Stimulated activated CD8-positive, alpha-beta memory T cell treated with anti-CD3 and anti-CD28 coated beads, Interleukin-2, amount 100 ng/mL, for 1 hour (primary cell): ENCODE measurements at places on chromosomes 1 and 21.

GRCh38 chr1:160471253-160471652 is 51.8 kb downstream of the SLAMF6 start:
- no peak for DNase-seq

- DNase-seq: no peak
Measured at GRCh38 chr1:185291652-185292051, 25.4 kb downstream of the IVNS1ABP start.

DNA sequence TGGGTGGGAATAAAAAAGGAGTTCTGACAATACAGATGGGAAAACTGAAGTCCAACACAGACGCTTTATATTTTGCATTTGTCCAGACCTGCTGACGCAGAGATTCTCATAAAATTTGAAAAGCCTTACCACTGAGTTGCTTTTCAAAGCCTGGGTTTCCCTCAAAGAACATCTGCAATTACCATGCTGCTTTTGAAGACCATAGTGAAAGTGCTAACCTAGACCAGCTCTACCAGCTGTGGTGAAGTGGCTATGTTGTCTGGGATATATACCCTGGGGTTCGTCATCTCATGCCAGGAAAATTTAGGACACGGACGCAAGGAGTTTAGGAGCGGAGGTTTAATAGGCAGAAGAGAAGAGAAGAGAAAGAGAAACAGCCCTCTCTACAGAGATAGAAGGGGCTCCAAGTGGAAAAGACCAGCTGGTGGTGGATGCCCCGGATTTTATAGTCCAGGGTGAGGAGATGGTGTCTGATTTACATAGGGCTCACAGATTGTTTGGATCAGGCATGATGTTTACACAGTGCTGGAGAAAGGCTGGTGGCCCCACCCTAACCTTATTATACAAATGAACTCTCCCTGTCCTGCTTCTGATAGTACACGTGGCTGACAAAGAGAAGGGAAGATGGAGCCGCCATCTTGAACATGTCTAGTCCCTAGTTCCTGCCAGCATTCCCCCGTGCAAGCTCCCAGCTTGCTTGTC is 73.8 kb downstream of the AK4 start:
- DNase-seq: no peak

DNA sequence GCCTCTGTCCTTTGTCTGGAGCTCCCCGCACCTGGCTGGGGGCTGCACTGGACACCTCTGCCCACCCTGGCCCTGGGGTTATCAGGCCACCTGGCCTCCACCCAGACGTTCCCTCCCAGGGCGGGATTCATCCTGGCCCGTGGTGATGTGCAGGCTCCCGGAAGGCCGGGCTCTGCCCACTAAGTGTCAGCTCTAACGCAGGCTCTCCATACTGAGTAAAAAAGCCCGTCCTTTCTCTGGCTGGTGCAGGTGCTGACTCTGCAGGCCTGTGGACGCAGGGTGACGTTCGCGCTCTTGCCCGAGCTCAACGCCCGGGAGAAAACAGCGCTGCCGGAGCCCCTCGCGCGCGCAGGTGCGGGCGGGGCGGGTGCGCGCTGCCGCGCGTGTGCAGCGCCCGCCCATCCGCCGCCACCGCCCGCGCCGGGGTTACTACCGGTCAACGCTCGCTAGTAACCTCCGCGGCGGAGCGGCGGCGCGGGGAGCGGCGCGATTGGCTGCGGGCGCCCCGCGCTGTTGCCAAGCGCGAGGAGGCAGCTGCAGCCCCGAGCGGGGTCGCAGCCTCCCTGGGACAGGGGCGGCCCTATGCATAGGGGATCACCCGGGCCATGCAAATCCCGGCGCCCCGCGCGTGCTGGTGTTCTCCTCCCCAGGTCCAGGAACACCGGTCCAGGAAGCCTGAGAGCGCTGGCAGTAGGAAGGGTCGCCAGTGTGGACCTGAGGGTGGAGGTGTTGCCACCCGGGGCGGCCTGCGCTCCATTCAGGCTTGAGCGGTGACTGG is 15.7 kb downstream of the ABCG1 start:
- peak; percentile 58 for DNase-seq

GRCh38 chr1:30744060-30744756 is 13.4 kb downstream of the LAPTM5 start:
- no peak for DNase-seq

DNA sequence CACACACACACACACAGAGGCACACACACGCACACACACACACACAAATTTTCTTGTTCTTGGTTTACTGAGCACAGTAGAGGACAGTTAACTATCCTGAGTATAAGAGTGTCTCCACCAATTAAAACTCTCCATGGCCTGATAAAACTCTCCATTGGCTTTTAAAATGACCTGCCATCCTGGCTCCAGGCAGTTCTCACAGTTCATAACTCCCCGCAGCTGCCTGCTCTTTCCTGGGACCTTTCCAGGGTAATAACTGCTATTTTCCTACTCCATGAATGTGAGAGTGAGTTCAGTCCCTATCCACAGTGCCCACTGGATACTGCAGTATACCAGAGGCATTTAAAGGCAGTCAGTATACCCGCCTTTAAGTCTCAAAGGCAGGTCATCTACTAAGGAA is 351.5 kb downstream of the PLPP3 start:
- DNase-seq: no peak

- no peak for DNase-seq
Measured at GRCh38 chr1:28740118-28740517, 3.4 kb downstream of the YTHDF2 start.

- no peak for DNase-seq
Measured at GRCh38 chr21:44354001-44354405, 582 bp downstream of the TRPM2 start.

DNA sequence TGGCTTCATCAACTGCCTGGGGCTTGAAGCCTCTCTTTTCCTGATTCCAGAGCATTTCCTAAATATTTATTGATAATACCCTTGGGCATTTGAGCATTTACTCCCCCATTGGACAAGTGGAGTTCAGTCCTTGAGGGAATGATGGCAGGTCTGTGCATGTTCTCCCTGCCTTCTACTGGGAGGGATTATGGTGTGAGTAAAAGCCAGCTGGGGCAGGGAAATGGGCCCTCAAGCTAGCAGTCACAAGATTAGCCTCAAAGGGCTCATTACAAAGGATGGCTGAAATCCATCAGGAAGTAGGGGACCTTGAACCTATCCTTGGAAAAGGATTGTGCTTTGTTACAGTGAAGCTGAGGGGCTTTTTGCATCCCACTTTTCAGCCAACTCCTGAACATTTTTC is 24.2 kb upstream of the OSBPL9 start:
- no peak for DNase-seq

DNA sequence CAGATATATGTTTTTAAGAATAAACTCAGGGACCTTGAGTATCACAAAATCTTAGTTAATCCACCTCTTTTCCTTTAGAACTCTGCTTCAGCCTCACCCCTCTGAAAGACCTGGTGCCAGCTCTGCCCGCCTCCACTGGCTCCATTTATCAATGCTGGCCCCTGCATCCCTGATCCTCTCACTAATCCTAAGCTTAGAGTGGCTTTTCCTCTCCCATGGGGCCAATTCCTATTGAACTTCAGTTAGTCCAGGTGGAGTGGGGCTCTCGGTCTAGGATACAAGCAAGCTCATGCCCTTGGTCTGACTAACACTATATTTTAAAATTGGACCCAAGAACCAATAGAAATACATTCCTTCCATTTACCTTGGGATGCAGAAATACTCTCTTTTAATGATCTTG is 87.0 kb downstream of the RGS7 start:
- DNase-seq: no peak

DNA sequence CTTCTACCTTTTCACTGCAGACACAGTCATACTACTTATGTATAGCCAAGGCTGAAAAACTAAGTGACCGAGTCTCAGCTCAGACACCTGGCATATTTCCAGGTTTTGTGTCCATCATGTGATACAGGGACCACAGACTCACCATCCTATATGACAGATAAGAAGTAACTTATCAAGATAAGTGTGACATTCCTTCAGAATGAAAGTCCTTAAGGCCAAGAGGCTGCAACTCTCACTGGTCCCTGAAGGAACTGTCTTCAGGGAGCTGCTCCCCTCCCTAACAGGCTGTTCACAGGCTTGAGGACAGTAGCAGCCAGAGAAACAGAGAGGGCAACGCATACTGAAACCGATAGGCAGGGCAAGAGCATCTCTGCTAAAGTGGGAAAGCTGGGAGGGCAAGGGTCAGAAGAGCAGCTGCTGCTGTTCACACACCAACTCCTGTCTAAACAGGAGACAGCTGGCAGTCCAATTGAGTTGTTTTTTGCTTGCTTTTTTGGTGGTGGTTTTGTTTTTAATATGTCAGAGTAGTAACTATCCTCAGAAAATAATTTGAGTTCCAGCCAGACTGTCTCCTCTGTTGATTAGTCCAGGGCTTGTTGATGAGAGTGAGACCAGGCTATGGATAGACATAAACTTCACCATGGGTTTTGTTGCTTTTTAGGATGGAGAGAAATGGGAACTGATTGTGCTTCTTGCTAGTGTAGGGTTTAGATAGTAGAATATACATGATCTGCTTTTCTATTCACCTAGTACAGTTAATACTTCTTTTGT is 67.7 kb downstream of the MACF1 start:
- no peak for DNase-seq

GRCh38 chr1:165562571-165562970 is 18.8 kb downstream of the LRRC52 start:
- no peak for DNase-seq

- no peak for DNase-seq
Measured at GRCh38 chr1:96764469-96764868, 42.9 kb downstream of the PTBP2 start.

- DNase-seq: no peak
Measured at GRCh38 chr1:2948751-2949680, 72.3 kb upstream of the ACTRT2 start.

- no peak for DNase-seq
Measured at GRCh38 chr1:201537891-201538611, 876 bp upstream of the NAV1 start.

DNA sequence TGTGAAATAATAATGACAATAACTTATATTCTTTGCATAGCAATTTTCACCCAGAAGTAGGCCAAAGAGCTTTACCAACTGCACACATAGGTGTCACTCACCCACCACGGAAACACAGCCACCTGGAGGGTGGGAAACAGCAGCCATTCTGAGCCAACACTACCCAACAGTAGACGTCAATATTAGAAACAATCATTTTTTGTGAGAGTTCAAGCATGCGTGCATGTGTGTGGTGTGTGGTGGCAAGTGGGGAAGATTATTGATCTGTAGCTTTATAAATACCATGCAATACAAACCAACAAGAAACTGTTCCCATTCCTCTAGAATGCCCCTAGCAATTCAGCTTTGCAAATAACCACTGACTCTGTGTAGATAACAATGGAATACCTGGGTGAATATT is 19.1 kb downstream of the PROX1 start:
- no peak for DNase-seq

DNA sequence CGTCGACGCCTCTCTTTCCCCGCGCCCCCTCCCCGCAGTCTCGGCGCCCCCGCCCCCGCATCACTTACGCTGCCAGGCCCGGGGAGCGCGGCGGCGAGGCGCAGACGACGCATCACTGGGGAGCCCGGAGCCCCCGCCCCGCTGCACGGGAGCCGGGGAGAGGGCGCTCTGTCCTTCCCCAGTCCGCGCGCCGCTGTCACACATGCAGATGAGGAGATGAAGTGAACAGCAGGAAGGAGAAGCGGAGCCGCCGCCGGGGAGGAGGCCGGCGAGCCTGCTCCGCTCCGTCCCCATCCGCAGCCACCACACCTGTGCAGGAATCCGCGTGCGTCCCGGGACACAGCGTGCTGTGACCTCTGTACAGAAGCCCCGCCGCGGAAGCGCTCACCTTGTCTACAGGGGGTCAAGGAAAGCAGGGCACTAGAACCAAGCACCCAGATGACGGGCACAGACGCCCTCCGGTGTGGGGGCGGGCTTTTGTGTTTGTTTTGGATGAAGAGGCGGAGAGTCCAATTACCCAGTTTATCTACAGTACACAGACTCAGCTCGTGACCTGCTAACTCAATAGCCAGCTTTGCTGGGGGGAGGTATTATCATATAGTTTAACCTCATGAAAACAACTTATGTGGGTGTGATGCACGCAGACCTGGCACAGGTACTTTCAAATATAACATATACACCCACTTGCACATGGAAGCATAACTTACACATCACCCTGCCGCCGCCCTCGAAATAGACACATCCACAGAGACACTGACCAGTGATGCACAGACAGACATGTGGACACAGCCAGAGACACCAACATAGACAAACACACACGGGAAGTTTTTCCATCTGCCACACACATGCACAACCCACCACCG is 12.4 kb downstream of the KLHDC8A start:
- peak; percentile 17 for DNase-seq

GRCh38 chr1:240712014-240712731 is 100.2 kb upstream of the GREM2 start:
- DNase-seq: no peak

DNA sequence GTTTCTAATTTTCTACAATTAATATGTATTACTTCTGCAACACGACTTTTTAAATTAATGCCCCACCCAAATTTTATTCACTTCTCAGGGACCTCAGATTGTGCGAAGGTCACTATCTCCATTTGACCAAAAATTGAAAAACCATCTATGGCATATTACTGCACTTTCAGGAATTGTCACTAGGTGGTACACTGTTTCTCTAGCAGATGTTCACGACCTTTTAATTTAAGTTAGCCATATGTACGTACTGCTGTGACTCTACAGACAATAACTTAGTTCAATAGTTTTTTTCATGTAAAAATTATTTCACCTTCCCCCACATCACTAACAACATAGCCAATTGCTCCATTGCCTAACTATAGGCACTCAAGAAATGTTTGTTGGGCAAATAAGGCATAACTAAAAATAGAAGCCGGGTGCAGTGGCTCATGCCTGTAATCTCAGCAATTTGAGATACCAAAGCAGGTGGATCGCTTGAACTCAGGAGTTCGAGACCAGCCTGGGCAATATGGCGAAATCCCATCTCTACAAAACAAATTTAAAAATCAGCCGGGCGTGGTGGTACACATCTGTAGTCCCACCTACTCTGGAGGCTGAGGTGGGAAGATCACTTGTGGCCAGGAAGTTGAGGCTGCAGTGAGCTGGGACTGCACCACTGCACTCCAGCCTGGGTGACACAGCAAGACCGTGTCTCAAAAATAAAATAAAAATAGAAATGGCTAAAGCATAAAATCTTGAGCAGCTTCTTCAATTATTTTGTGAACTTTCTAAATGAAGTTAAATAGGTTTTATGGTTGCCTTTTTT is 75.7 kb upstream of the PKN2 start:
- DNase-seq: no peak

DNA sequence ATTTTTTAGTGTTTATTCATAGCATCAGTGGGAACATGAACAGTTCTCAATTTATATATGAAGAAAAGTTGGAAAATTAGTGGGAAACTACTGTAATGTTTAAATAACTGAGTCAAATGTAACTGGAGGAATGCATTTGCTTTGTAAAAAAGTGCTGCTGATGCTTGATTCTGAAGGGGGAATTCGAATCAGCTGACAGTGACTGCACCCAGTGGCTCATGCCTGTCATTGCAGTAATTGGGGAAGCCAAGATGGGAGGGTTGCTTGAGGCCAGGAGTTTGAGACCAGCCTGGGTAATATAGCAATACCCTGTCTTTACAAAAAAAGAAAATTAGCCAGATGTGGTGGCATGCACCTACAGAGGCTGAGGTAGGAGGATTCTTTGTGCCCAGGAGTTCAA is 398.4 kb downstream of the ZP4 start:
- DNase-seq: no peak
